ENCODE measurements at places on chromosomes 2 and 18.

DNA sequence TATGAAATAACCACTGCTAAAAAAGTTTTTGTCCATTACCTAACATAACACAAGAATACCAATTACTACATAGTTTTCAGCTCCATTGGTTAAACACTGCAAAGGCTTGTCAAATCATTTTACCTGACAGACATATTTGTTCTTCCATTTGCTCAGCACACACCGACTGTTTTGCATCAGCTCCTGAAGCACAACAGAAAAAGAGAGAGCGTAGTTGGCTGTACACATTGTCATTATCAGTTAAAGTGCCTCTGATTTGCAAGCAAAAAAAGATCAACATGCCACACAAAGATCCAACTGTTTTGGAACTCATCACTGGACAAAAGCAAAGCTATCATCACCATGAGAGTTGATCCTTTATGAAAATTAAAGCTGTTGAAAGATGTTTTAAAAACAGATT, 103.8 kb downstream of the WDPCP start:
- DNase-seq: no peak

DNA sequence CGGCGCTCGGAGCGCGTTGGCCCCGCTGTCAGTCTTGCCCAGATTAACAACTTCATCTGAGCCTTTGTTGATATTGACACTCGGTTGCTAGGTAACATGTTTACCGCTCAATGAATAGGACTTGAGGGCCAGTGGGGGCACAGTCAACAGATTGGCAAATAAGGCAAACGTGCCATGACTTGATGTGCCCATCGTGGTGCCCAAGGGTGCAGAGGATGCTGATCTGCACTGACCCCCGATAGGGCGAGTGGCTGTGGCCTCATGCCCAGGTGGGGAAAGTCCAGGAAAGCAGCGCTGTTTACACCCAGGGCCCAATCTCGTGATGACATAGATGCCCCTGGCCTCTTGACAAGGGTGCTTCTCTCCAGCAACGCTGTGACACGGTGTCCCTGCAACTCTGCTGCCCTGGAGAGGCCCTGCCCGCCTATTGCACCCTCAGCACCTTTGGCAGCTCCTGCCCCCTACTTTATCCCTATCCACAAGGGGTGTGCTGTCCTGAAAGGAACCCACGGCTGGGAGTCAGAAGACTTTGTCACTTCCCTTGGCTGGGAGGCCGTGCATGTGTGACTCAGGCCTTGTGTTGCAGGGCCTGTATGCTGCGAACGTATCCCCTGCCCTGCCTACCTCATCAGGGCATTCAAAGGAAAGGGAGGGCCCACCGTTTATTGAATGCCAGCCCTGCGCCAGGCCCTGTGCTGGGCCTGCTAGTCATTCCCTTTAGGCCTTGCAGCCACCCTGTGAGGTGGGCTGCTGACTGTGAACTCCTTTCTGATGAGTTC, 158.0 kb downstream of the INHBB start:
- DNase-seq: peak; percentile 24

- DNase-seq: no peak
Observed at GRCh38 chr2:241000831-241001321, 2.5 kb downstream of the SNED1 start.

GRCh38 chr2:164917296-164917903, 37.9 kb downstream of the SLC38A11 start:
- DNase-seq: peak; percentile 40

DNA sequence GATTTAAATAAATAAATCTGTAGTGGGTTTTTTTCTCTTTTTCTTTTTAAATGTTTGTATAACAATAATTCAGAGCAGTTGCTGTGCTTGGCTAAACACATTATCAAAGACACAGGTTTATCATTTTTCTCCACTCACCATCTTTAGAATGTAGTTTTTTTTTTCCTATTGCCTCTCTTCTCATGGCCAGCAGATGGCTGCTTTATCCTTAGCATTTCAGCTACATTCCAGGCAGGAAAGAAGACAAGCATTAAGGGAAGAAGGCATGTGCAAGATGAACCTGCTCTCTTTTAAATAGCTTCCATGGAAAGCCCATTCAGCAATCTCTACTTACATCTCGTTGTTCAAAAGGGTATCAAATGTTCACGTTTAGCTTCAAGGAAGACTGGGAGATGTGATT, 42.6 kb downstream of the ARHGAP15 start:
- DNase-seq: peak; percentile 26

GRCh38 chr2:230910546-230911177, 14.4 kb downstream of the GPR55 start:
- DNase-seq: no peak

DNA sequence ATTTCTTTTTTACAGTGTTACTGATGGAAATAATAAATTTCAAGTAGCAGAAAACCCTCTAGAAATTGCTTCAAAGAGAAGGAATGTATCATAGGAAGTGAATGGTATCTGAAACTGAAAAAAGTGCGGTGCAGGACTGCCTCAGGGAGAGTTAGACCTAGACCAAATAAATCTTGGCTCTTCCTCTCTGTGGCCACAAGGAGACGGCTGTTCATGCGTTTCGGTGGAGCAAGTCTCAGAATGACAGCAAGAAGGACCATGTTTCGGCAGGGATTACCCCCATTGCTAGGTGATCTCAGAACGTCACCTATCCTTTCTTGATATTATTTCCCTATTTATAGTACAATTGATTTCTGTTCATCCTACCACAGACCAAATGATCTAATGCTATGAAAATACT, 522.3 kb downstream of the SOX11 start:
- DNase-seq: no peak

Data from HCEC 1CT (cell line).